ENCODE measurements at places on chromosomes 3 and 15.

DNA sequence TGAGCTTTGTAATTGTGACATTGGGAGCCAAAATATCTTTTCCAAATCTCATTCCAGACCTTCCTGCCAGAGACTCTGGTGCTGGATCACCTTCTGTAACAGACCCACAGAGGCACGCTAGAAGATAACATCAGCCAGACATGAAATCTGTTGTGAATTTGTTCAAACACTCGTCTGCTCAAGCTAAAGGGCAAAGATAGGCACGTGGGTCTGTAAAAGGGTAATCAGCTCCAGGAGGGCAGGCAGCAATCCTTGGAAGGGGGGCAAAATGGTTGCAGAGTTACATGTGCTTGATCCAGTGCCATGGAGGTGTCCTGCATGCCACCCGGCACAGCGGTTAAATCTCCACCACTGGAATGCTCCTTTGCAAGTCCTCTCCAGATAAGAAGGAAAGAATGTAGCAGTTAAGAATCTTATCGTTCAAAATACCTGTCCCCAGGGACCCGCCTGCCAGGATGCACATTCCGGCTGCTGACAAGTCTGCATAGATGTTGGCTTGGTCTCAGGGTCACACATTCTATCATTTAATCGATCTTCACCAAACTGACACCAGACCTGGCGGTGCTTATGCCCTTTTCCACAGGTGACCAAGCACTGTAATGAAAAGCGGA lies 74.8 kb downstream of the ADAMTS9 start:
- no peak for DNase-seq

DNA sequence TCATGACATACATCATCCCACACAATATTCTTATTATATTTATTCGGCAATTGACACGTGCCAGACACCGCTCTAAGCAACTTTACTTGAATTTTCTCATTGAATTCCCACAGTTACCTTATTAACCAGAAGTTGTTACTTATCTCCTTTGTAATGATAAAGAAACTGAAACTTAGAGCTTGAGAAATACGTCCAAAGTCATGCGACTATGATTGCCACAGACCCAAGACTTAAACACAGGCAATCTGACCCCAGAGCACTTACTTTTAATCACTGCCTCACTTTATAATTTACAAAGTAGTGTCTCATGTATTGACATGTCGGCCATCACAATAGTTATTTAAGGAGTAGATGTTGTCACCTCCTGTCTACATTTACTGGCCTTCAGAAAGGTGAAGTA lies 64.7 kb downstream of the ATP13A4 start:
- no peak for DNase-seq

DNA sequence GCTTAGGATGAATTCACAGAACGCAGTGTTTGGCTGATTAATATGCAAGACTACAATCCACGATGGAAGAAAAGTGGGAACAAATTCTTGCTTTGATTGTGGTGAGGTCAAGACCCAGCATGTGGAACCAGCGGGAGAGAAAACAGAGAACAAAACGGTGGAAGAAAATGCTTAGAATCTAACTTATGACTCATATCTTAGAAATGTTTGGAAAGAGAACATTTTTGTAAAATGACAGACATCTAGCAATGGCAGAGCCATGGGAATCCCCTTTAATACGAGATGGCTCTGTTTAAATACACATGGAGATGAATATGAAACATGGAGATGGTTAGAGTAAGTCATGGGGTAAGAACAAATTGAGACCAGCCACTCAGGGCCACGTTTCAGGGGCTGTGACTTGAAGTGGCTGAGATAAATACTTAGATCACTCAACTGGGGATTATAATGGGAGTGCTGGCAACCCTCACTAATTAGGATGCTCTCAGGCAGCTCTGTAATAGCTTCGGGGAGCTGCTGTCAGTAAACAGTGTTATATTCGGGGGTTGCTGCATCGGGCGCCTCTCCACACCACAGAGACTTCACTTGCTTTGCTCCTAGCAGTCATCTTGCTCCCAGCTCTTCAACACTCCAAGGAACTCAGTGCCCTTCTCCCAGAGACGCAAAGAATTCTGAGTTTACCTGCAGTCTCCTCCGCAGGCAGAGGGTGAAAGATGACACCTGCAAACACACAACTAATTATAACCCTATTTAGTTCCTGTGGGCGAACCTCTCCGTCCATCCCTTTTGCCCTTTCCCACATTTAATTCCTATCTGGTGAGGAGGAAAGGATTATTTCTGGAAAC lies 68.0 kb upstream of the ONECUT1 start:
- DNase-seq, result no peak

GRCh38 chr3:118760585-118761290 lies 273.9 kb downstream of the IGSF11 start:
- no peak for DNase-seq

- peak; percentile 57 for DNase-seq
Observed at GRCh38 chr15:96360581-96361308, 30.2 kb downstream of the NR2F2 start.

DNA sequence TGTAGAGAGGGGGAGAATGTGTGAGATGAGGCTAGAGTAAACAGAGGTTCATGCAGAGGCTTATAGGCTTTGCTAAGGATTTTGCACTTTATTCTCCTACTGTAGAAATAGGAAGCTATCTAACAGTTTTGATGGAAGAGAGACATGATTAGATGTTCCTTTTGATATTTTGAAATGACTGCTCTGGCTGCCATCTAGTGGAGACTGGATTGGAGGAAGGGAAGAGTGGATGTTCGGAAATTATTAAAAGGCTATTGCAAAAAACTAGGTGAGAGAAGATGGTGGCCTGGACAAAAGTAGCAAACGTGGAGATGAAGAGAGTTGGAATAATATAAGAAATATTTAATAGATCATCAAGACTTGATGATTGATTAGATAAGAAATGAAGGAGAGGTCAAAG lies 42.2 kb downstream of the SYN2 start:
- DNase-seq, result no peak

DNA sequence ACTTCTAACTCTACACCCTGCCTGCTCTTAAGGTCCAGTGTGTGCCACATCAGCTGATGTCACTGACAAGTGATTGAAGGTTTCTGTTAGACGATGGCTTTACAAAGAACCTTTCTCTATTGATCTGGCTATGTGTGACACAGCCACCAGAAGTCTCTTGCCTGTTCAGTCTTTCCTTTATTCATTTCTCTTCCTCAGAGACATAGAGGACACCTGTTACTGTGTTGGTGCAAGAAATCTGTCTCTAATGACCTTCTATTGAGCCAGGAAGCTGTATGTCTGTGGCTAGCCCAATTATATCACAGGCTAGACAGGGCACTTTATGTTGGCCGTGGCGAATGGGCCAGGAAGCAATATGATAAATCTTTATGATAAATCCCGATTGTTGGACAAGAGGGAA lies 173.3 kb upstream of the GAP43 start:
- DNase-seq, result no peak

- DNase-seq, result no peak
Observed at GRCh38 chr15:35047996-35048395, 37.1 kb downstream of the NANOGP8 start.

- no peak for DNase-seq
Observed at GRCh38 chr3:32442766-32443165, 51.1 kb downstream of the CMTM7 start.

GRCh38 chr3:157543501-157544035 lies 40.4 kb upstream of the VEPH1 start:
- DNase-seq, result no peak

DNA sequence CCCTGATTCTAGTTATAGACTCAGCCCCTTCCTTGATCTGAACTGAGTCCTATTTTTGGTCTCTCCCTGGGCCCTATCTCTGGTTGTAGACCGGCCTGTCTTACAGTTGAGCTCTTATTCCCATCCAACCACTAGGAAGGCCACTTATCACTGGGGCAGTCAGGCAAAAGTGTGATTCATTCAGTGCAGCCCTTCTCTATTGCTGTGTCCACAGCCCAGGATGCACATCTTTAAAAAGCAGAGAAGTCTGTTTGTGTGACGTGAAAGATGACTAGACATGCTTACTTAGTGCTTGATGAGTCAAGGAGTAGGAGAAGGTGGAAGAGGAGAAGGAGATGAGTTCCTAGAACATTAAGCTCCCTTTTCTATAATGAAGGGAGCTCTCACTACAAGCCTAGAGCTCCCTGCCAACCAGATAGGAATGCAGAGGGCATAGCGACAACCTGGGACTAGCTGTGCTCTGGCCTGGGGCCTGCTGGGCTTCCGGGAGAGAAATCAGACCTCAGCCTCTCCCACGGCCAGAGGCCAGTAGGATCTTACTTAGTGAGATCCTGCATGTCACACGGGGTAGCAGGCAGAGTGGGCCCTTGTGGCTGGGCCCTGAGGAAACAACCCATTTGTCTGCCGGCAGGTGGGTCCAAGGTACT lies 25.7 kb downstream of the INSYN1 start:
- no peak for DNase-seq

- DNase-seq, result no peak
Observed at GRCh38 chr3:45701172-45701867, 12.1 kb downstream of the SACM1L start.

DNA sequence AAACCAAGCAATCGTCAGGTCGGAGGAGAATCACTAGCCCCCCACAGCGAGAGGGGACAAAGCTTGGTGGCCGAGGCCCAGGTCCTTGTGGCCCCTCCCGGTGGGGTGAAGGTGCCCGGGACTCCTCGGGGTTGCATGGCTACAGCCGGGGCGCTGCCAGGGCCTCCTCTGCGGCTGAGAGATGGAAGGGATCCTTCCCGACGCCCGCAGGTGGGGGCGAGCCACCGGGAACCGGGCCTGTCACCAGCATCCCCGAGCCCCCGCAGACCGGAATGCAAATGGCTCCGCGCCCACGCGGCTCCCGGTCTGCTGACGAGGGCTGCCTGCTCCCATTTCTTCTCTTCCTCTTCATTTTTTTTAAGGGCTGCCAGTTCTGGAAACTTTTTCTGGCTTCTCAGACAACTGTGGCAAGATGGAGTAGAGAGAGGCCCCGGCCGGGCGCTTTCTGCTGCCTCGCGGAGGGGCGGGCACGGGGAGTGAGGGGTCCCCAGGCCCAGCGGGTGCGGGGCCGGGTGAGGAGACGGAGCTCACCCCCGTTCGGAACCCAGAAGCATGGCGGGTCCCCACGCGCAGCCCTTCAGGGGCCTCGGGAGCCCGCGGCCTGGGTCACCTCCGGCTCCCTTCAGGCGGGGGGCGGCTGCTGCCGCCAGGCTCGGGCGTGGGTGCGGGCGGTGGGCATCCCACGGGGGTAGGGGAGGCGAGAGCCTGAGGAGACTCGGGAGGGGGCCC lies 27.5 kb downstream of the MELTF start:
- DNase-seq, result peak; percentile 55

DNA sequence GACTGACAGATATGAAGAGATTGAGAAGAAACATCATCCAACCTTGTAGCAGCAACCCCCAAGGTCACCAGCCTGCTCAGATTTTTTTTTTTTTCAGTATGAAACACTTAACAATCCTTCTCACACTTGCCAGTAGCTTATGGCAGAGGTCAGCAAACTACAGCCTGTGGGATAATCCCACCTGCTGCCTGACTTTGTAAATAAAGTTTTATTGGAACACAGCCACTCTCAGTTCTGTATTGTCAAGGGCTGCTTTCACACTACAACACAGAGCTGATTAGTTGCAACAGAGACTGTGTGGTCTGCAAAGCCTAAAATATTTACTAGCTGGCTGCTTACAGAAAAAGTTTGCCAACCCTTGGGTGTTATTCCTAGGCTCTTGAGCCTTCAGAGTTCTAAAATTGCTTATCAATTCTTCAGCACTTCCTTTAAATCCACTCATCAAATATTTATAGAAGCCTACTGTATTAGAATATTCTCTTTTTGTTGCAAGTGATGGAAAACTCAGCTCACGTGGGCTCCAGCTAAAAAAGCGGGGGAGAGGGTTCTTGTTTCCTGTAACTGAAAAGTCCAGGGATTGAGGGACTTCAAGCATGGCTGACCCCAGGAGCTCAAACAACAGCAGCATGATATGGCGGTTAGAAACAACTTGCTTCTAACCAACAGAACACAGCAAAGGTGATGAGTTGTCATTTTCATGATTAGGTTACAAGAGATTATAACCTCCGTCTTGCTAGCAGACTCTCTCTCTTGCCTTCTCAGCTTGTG lies 246.1 kb downstream of the SHQ1 start:
- DNase-seq, result no peak

GRCh38 chr15:72116731-72117485 lies 1.0 kb downstream of the MYO9A start:
- peak; percentile 46 for DNase-seq

DNA sequence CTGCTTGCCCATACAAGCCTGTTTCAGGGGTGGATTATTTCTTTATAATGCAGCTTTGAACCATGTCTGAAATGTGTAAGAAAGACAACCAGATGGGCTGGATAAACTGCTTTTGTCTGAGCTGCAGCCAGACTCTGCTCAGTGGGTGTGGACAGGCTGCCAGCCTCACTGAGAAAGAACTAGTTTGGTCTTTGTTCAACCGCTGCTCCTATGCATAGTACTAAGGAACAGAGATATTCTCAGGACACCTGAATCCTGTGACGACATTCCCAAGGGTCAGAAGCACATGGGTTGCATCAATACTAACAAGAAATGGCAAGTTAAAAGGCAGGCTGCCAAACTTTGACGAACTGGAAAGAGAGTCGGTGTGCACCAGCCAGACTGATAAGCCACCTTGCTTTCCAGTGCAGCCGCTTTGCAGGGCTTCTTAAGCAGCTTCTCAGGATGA lies 57.2 kb downstream of the PLD1 start:
- no peak for DNase-seq

- DNase-seq, result peak; percentile 33
Observed at GRCh38 chr3:49248840-49249227, 28.2 kb downstream of the C3orf62 start.

DNA sequence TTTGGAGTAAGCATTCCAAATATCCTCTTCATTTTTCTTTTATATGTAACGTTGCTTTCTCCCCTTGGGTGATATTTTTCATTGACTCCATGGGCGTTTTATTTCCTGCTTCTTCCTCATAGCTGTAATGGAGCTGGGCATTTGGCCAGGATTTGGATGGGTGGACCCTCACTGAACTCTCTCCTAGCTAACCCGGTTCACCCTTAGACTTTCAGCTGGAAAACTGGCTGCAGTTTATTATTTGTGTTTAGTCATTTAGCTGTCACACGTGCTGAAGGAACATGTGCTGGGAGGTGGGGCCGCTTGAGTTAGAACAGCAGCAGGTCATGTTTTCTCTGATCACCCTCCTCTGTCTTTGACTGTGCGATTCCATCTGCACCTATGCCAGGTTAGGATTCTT lies 407.6 kb downstream of the ZIC1 start:
- DNase-seq, result no peak

DNA sequence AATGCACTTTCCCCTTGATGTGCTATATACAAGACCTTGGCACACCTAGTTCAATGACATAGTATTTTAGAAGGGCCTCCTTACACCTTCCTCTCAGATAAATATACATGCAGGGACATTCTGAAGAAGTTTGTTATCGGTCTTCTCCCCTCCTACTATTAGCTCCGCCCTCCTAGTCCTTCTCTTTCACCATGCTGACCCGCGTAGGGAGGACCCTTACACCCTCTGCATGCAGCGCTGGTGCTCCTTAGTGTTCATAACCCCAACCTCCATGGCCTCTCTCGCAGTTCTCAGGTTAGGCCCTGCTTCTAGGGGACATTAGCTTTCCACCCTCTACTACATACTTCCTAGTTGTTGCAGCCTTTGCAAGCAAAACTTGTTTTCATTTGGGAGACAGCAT lies 146.4 kb downstream of the PGPEP1L start:
- no peak for DNase-seq

- peak; percentile 78 for DNase-seq
Observed at GRCh38 chr3:128316481-128316891, 150.2 kb downstream of the DNAJB8 start.

- no peak for DNase-seq
Observed at GRCh38 chr15:101172501-101173071, 79.3 kb downstream of the CHSY1 start.

GRCh38 chr3:172446198-172446597 lies 2.1 kb downstream of the GHSR start:
- DNase-seq, result no peak
